Kidney capillary endothelial cell (primary cell): ENCODE measurements at places on chromosomes 12 and 14.

DNA sequence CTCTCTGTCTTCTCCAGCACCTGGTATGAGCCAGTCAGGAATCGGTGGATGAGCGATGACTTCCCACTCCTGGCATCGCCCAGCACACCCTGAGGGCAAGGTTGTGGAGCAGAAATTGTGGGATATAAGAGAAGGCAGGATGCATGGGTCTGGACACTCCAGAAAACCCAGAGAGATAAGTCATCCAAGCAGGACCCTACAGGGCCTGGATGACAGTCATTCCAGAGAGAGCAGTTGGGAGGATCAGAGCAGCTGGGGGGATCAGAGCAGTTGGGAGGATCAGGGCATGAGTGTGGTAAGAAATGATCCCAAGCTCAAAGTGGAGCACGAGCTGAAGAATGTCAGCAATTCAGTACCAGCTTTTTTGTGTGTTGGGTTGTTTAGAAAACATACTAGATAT, 4.0 kb downstream of the AGAP2 start:
- DNase-seq: no peak

DNA sequence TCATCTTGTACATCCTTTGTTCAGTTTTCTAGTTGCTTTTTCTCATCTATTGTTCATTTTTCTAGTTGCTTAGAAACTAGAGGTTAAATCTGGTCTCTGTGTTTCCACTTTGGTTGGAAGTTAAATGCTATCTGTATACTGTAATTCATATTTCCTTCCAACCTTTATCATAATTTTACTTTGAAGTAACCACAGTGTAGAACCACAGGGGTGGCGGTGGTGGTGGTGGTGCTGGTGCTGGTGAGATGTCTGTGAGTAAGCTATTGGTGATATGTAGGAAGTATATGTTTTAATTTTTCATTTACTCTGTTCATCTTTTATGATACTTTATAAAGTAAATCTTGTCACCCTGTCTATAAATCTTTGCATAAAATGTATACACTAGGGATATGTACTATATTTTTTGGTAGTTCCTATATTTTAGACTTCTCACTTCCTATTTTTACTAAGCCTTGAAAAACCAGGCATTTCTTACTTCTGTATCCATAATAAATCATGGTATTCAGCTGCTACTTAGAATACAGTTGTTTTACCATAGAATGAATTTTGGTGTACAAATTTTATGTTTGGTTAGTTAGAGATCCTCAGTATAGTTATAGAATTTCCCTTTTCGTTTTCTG, 31.9 kb downstream of the CCDC91 start:
- no peak for DNase-seq

DNA sequence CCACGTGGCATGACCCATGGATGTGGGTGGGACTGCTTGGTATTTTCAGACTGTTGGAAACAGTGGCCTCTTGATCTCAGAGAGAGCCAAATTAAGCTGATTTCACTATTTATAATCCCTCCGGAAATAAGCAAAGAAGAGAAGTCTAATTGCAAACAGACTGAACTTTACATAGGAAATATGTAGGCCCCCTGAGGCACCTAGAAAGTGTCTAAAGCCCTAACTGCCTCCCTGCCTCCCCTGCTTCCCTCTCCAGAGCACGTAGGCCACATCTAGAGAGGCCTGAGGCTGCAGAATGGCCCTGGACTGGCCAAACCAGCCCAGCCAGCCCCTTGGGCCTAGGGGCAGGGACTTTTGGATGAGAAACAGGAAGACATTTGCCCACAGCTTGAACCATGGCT, 123.8 kb downstream of the ZFP36L1 start:
- DNase-seq: no peak

- DNase-seq: no peak
These were observed 402.7 kb upstream of the SEL1L start for GRCh38 chr14:81936348-81936747.

DNA sequence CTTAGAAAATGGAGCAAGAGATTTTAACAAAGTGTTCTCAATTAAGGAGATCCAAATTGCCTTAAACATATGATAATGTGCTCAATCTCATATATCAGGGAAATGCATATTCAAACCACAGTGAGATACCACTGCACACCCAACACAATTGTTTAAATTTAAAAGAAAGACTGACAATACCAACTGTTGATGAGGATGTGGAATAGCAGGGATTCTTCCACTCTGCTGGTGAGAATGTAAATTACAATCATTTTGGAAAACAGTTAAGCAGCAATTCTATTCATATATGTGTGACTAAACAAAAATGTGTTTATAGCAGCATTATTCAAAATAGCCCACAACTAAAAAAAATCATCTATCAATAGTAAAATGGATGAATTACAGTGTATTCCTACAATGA, 144.2 kb downstream of the KICS2 start:
- peak; percentile 26 for DNase-seq

GRCh38 chr12:53074283-53074998, 4.7 kb downstream of the SPRYD3 start:
- DNase-seq: no peak

- no peak for DNase-seq
These were observed 40.2 kb upstream of the DICER1 start for GRCh38 chr14:95197551-95197950.

DNA sequence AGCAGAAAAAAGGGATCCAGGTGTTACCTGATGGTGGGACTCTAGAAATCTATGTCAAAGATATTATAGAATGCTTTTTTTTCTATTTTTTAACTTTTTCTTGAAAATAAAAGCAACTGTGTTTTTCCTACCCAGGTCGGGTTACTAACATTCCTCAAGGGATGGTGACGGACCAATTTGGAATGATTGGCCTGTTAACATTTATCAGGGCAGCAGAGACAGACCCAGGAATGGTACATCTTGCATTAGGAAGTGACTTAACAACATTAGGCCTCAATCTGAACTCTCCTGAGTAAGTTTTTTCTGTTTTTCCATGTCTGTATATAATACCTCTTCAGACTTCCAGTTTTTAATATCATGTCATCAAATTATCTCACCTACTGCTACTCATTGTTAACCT, 27.6 kb upstream of the KCNMB4 start:
- no peak for DNase-seq

- peak; percentile 73 for DNase-seq
These were observed 29.3 kb upstream of the PNMA1 start for GRCh38 chr14:73743431-73743931.

DNA sequence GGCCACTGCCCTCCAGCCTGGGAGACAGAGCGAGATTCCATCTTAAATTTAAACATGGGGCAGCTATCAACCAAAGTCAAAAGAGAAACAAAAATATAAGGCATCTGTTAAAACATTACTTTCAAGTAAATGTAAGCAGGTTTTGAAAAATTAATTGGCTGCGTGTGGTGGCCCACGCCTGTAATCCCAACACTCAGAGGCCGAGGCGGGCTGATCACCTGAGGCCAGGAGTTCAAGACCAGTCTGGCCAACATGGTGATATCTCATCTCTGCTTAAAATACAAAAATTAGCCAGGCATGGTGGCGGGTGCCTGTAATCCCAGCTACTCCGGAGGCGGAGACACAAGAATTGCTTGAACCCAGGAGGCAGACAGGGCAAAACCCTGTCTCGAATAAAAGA, 82.7 kb downstream of the PLEKHA5 start:
- DNase-seq: no peak

GRCh38 chr12:131042834-131043245, 89.1 kb downstream of the ADGRD1 start:
- DNase-seq: no peak

GRCh38 chr12:54579696-54580333, 8.6 kb downstream of the PPP1R1A start:
- peak; percentile 64 for DNase-seq

DNA sequence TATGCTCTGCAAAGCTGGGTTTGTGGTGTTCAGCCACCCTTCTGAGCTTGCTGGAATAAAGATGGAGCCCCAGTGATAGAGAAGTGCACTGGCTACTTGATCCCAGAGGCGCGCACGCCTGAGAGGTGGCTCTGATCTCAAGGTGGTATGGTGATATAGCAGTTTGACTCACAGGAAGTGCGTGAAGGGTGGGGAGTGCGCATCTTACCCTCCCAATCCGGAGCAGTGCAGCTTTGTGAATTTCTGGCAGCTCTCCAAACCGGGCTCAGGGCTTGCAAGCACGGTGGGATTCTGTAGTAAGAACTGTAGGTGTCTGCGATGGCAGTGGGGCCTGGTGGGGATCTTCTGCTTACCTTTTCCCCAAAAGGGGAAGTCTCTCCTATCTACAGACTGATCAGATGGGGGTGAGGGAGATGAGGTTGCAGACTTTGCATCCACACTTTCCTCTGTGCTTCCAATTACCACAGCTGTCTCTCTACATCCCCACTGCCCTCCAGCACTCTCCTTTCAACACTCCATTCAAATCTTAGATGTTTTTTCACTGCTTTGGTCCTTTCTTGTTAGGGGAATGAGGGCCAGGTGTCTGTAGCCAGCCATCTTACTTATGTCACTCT, 197.4 kb upstream of the SLC38A2 start:
- no peak for DNase-seq

GRCh38 chr14:29061702-29062101, 295.1 kb downstream of the FOXG1 start:
- DNase-seq: no peak

GRCh38 chr12:107536613-107537012, 149.0 kb upstream of the PWP1 start:
- no peak for DNase-seq

DNA sequence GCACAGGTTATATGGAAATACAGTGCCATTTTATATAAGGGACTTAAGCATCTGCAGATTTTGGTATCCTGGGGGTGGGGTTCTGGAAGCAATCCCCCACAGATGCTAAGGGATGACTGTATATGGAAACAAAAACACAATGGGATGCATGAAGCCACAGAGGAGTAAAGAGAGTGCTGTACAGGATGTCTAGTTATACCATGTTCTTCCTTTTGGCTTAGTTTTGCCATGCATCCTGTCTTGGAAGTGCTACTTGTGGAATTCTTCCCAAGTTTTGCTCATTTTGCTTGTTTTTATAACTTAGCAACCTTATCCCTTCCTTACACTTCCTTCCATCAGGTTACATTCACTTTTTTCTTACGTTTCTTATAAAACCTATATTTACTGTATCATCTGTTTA, 55.6 kb downstream of the TRMT5 start:
- peak; percentile 15 for DNase-seq

DNA sequence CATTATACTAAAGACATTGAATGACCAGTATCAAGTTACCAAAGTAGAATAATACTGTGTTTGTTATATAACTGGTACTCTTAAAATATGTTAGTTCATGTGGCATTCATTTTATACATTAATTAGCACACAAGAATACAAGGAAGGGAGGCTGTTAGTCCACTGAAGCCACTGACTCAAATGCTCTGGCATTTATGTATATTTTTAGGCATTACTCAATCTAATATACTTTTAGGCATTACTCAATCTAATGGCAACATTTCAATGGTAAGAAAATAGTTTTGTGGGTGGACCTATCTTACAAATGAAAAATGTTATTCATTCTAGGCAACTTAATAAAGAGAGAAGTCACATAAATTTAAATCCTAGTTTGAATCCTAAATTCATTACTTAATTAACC, 874.4 kb upstream of the USP15 start:
- DNase-seq: no peak

DNA sequence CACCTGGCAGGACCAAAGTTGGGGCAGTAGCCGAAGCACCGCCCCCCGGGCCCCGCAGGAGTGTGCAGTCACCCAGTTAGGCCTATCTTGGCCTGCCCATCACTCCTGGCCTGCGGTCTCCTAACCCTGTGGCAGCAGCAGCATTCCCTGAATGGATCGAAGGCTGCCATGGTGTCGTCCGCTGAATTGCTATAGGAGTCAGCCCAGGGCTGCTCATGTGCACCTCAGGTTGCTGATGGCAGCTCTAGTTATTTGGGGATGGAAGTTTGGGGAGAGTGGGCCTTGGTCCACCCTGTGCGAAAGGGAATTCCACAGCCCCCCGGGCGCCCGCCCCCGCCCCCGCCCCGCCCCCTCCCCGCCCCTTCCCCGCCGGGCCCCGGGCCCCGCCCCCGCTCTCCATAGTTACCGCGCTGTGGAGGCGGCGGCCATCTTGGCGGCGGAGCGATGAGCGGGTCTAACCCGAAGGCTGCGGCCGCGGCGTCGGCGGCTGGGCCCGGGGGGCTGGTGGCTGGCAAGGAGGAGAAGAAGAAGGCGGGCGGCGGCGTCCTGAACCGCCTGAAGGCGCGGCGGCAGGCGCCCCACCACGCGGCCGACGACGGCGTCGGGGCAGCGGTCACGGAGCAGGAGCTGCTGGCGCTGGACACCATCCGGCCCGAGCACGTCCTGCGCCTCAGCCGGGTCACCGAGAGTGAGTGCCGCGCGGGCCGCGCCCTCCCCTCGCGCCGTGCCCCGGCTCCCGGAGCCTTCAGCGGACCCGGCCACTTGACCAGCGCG, at the start of gene UNC119B:
UNC119B (plus strand) TSS at position 428 of the 774 bp plus-strand sequence; CDS start at position 445, 17 bp downstream.
- DNase-seq: no peak

GRCh38 chr12:94930216-94930654, 73.3 kb downstream of the NDUFA12 start:
- no peak for DNase-seq

DNA sequence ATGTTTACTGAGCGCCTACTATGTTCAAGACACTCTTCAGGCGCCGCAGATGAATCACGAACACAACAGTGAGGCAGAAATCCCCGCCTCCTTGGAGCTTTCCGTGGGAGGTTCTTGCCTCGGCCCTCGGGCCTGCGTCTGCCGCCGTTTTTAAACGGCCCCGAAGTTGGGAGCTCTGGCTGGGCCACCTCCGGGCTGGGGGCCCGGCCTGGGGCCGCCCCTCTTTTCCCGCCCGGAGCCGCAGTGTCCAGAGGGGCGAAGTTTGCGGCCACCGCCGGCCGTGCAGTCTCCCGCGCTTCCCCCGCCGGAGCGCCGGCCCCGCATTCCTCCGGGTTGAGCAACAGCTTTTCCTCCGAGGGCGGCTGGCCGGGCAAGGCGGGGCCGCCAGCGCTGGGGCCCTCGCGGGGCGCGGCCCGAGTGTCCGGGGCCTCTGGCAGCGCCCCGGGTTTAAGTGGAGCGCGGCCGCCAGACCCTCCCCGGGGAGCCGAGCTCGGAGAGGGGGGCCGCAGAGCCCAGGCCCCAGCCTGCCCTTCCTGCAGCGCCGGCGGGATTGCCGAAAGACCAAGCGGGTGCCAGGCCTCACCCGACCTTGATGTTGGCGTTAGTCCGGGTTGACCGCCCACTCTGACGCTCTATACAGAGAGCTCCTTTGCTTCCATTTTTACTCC, 18.7 kb upstream of the CTDSP2 start:
- peak; percentile 77 for DNase-seq

DNA sequence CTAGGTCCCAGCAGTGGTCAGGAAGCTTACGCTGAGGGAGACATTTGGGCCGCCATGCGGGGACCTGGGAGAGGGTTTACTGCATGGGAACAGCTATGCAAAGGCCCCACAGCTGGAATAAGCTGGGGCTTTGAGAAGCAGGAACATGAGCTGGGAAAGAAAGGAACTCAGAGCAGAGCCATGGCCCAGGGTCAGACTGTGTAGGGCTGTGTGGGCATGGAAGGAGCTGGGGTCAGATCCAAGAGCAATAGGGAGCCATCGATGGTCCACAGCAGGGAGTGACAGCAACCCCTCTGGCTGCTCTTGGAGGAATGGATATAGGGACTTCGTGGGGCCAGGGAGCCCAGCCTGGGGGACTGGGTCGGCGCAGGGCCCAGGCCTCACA, 151.6 kb downstream of the ADGRD1 start:
- no peak for DNase-seq

GRCh38 chr12:68119724-68120211, 39.8 kb downstream of the IFNG start:
- no peak for DNase-seq

- DNase-seq: peak; percentile 88
These were observed 185.3 kb upstream of the BCL2L14 start for GRCh38 chr12:11885261-11886038.

- DNase-seq: no peak
These were observed 216.2 kb upstream of the PDZRN4 start for GRCh38 chr12:40971911-40972310.
